ENCODE measurements at places on chromosomes 11 and 22.

DNA sequence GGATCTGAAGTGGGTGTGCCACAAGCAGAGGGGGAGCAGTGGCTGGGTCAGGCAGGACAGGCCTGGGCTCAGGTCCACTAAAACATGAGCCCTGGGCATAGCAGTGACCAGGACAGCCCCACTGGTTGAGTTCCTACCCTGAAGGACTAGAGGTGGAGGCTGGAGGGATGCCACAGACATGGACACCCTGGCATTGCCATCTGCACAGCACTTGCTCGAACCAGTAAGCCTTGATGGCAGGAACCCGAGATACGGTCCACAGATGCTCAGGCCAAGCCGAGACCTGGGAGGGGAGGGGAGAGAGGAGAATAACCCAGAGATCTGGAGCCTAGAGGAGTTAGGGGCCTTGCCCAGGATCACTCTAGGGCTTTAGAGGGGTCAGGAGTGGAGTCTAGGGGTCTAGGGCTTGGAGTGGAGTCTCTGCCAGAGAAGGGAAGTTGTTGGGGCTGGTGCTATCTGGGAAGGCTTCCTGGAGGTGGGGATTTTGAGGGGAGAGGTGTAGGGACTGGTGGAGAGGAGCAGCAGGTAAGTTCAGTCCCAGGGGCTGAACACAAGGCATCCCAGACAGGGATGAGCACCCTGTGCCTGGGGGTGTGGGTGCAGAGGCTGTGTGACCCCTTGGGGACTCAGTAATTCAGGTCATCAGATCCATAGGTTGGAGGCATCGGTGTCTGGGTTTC, 30.6 kb upstream of the RELT start:
- DNase-seq, result no peak

DNA sequence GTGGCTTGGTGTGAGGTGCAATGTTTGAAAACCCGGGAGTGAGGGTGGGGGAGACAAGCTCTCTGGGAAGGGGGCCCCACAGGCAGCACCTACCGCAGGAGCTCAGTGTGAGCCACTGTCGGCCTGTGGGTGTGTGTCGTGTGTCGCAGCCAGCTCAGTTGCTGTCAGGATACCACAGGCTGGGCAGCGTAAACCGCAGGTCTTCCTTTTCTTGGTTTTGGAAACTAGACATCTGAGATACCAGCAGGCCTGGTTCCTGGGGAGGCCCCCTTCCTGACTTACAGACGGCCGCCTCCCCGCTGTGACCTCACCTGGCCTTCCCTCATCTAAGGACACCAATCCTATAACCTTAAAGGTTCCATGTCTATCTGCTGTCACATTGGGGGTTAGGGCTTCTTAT, 19.4 kb downstream of the IRF7 start:
- no peak for DNase-seq

GRCh38 chr22:30079952-30080533, at the start of gene HORMAD2:
Gene HORMAD2 (plus strand): TSS chr22:30080464. CDS start chr22:30093953, 13,489 bp downstream.
- peak; percentile 46 for DNase-seq

- DNase-seq, result no peak
These were observed 3.9 kb downstream of the TNNT3 start for GRCh38 chr11:1923201-1923956.

GRCh38 chr22:28032861-28033260, 113.8 kb upstream of the PITPNB start:
- DNase-seq, result no peak

- no peak for DNase-seq
These were observed 60.5 kb downstream of the CYB5R2 start for GRCh38 chr11:7612661-7613393.

GRCh38 chr22:41478891-41479521, 10.1 kb downstream of the ACO2 start:
- no peak for DNase-seq

DNA sequence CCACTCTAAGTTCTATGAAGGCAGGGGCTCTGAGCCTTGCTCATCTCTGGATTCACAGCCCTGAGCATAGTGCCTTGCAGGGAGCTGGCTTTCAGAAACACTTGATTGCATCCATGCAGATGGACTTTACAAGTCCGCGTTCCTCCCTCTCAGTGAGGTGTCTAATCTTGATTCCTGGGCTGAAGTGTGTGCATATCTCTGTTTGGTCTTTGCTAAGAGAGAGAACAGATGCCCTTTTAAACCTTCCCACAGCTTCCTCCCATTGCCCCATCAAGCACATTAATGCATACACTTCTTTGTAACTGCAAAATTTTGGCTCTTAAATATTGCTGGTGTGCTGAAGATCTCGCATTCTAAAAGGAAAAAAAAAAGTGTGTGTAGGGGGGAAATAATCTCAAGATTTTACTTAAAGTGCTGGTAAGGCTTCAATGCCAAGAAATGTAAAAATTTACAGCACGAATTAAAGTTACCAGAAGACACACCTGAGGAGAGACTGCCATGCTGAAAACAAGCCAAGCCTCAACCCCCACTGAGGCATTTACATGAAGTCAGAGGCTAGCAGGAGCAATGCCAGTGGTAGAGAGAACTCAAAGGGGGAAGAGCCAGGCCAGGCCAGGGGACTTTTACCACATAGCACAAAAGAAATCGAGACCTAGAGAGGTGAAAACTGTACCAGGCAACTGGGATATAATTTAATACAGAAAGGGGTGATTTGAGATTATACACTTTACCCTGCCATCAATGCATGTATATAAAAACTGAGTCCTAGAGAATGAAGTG, 492.1 kb downstream of the SOX6 start:
- DNase-seq, result no peak

GRCh38 chr22:37636186-37636948, 3.1 kb upstream of the SH3BP1 start:
- peak; percentile 20 for DNase-seq

DNA sequence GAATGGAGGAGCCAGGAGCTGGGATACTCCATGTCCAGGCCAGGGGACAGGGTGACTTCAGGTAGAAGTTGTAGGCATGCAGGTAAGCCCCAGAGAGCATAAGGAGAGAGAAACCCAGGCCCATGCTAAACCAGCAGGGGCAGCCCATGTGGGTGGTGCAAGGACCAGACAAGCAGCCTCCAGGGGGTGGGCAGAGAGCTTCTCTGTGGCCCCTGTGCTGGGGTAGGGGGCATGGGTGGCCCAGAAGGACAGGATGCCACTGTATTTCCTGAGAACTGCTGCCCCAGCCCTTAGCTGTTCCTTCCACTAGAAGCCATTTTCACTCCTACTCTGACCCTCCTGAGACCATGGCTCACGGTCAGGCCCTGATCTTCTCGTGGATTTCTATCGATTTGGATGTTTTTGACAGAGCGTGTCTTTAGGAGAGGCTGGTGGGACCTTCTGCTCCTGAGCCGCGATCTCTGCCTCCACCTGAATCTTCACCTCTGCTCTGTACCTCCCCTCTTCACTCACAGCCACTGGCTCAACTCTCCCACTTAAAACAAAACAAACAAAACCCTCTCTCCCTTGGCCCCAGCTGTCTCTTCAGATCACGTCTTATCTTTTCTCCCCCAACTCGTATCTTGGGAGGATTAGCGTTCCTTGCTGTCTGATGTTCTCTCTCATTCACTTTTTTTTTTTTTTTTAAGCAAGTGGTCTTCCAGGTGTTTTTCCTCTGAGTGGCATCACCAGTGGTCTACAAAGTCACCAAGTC, 112.2 kb downstream of the NECTIN1 start:
- no peak for DNase-seq

DNA sequence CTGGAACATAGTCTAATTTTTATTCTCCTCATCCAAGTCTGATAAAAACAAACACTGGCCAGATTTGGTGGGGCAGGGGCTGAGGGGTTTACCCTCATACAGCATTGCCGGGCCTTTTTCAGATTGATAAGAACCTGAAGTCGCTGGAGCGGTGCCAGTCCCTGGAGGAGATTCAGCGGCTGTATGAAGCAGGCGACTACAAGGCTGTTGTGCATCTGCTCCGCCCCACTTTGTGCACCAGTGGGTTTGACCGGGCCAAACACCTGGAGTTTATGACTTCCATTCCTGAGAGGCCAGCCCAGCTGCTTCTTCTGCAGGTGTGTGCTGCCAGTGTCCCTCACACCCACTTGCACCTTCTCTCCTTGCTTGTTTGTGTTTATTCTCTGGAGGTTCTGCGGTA, 55.8 kb downstream of the CABIN1 start:
- no peak for DNase-seq

GRCh38 chr11:47373876-47374719, 4.2 kb downstream of the SPI1 start:
- peak; percentile 77 for DNase-seq

DNA sequence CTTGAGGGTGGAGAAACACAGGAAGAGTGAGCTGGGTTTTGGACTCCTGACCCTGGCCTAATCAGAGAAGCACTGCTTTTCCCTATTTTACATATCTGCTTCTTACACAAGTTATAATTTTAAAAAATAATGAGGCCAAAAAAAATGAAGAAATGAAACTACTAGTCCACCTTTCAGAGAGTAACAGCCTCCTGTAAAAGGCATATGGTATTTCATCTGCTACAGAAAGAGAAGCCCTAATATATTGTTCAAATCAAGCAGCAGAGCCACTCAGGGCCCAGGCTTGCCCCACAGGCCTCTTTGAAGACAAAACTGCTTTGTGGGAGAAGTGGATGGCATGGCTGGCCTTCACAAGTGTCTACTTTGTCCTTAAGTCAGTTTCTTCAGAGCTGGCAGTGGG, 10.0 kb downstream of the DIXDC1 start:
- no peak for DNase-seq

DNA sequence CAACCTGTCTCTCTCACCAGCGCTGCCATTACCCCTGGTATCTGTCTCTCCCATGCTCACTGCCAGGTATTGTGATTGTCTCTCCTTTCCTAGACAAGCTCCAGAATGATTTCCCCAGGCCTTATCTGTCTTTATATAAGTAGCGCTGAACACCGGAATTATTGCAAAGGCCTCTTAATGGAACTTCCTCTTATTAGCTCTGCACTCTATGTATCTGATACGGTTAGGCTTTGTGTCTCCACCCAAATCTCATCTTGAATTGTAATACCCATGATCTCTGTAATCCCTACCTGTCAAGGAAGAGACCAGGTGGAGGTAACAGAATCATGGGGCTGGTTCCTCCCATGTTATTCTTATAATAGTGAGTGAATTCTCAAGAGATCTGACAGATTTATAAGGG, 39.3 kb downstream of the DDI1 start:
- no peak for DNase-seq

DNA sequence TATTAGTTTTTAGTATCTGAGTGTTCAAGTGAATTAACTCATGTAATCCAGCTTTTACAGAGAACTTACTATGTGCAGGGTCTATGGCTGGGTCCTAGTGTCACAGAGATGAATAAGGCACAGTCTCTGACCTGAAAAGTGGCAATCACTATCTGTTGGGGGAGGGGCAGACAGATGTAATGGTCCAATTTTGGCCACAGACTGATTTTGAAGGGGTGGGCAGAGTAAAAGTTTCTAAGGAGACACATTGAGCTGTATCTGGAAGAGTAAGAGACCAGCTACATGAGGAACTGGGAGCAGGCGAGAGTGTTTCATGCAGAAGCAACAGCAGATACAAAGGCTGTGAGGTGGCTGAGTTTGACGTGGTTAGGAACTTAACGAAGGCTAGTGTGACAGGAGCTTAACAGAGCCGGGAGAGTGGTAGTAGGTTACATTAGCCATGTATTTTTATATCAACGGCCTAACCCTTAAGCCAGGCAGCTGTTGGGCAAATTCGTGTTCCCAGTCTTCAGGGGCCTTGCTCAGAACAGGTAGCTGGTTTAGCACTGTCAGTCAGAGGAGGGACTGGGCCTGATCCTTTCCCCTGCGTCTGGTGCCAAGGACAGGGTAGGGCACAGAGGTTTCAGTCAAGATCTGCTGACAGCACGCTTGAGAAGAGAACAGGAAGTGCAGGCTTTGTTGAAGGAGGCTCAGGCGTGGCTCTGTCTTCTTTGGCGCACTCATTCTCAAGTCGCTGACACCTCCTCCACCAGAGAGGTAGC, 1.4 kb upstream of the STIM1 start:
- no peak for DNase-seq

GRCh38 chr22:50621356-50621880, 6.5 kb downstream of the ARSA start:
- DNase-seq, result no peak

- DNase-seq, result no peak
These were observed 21.3 kb upstream of the SLC5A1 start for GRCh38 chr22:32021716-32022115.

GRCh38 chr11:16610213-16610737, 128.2 kb upstream of the C11orf58 start:
- no peak for DNase-seq

DNA sequence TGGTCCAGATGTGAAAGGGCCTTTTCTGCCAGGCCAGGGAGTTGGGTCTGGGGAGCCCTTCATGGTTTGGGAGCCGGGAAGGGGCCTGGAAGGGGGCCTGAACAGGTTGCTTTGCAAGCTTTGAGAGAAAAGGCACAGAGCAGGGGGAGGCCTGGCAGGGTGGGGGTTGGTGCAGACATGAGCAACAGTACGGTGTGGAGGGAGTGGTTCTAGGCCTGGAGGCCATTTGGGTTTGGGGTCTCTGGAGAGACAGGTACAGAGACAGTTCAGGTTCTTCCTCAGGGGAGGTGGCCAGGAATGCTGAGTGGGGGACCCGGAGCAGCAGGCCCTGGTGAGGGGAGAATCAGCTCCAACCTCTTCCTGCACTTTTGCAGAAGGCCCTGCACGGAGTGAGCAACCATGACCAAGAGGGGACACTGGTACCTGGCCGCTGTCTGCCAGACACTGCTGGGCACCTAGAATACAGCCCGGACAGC, 1.4 kb downstream of the KDELR3 start:
- DNase-seq, result no peak

GRCh38 chr22:26474682-26475081, 8.9 kb downstream of the HPS4 start:
- DNase-seq, result no peak

- no peak for DNase-seq
These were observed 3.5 kb downstream of the KCNJ5 start for GRCh38 chr11:128894685-128895084.

DNA sequence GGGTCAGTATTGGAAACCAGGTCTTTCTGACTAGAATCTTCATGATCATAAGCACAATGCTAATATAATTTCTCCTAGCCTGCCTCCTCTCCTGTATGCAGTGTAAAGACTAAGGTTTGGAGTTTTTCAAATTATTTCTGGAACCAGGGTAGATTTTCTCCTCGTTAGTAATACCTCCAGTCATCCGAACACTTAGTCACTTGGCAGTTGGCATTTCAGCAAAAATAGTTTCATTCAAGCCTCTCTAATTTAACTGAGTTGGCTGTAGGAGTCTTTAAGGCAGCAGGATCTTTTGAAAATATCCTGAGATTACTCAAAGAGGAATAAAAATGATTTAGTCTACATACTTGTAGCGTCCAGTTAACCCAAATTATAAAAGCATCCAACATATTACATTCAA, 6.3 kb downstream of the TYR start:
- DNase-seq, result no peak

GRCh38 chr11:110530900-110531741, 101.4 kb downstream of the FDX1 start:
- DNase-seq, result no peak

- DNase-seq, result no peak
These were observed 5.0 kb upstream of the USP47 start for GRCh38 chr11:11836676-11837231.

DNA sequence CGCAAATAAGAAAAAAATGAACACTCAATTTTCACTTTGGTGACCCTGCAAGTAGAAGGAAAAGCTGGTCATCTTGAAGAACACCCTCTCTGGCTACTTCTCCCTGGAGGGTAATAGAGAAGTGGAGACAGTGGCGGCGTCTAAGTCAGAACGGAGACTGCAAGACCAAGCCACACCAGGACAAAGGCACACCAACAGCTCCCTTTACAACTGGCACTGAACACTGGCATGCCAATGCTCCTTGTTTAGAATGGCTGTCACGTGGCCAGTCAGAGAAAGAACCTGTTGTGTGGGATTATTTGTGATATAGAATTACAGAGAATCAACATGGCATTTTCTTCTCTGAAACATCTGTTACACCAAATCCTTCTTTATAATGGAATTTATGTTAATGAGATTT, 61.3 kb upstream of the YPEL1 start:
- DNase-seq, result peak; percentile 74

Data from midbrain (tissue), 1 donor.